ENCODE measurements at places on chromosomes 5 and 9. TPM values are rescaled to one million over a fixed set of nuclear protein-coding genes. Genes with fewer than 3 reads are reported as not detected.
A peak's percentile ranks its signal among the peaks of the same experiment; 100 is the strongest.

DNA sequence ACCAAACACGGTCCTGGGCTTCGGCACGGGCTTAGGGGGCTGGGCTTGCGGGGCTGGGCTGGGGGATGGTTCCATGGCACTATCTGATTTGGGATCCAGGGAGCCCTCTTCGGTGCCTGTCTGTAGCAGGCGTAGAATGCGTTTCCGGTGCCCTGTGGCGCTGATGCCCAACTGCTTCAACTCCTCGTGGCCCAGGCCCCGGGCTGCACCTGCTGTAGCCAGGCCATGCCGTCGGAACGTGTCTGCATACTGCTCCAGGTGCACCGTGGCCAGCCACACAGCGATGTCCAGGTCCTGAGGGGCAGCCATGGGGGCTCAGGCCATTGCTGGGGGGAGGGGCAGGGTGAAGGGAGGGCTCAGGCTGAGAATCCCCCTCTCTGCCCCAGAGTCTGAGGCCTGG lies 1.9 kb downstream of the ARAP3 start:
- no peak for DNase-seq

DNA sequence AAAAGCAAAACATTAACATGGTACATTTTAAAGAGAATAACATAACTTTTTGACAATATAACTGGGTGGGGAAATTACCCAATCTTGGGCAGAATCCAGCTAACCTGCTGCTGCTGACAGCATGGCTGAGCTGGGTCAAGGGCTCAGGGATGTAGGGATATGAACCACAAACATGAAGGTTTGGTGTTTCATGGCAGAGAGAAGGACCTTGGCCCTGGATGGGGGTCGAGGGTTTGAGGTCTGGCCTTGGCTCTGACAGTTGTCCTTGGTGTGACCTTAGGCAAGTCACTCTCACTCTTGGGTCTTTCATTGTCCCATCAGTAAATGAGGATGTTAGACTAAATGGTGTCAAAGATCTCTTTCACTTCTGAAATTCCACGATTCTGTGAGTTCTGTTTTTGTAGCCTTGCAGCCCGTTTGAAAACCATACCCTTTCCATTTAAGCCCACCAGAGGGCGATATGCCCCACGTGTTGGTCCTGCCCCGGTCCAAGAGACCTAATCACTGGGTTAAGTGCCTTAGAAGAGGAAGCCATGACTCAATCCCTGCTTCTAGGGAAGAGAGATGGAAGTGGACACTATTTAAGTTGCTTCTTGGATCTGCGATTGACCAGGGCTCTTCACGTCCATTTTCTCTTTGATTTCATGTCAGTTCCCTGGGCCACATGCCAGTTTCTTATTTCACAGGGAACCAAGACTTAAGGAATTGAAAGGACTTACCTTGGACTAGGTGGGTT lies 56.8 kb upstream of the TEX48 start:
- DNase-seq: no peak

DNA sequence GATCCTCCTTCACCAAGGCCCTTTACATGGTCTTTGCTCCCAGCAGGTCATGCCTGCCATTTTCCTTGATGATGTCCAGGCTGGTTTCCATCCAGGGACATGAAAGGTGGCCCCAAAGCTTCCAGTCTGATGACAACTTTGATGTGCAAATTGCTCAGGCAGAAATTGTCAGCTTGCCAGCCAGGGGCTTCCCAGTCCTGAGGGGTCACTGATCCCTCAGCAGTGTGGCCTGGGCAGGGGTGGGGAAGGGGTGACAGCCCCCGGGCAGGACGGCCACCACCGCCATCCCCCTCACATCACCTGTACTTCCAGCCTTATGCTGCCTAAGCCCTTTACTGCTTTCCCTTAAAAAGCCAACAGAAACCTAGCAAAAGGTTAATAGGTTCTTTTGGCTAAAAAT lies 96.3 kb downstream of the ANKRD33B start:
- no peak for DNase-seq

GRCh38 chr5:127400946-127401670 lies 110.5 kb downstream of the MEGF10 start:
- DNase-seq: no peak

DNA sequence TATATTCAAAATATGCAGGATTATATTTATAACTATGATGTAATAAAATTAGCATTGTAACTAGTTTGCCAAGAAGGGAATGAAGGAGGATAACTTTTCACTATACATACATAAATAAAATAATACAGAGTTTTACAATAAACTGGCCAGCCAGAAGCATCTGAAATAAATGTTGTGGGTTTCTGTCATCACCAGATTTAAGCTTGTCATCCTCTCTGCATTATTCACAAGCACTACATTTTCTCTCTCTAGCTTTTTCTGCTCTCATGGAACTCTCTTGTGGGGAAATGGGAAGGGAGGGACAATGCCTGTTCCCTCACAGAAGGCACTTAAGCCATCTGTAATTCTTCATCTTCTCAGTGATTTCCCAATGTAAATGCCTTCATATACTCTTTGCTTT lies 626.8 kb downstream of the SEMA5A start:
- DNase-seq: no peak

DNA sequence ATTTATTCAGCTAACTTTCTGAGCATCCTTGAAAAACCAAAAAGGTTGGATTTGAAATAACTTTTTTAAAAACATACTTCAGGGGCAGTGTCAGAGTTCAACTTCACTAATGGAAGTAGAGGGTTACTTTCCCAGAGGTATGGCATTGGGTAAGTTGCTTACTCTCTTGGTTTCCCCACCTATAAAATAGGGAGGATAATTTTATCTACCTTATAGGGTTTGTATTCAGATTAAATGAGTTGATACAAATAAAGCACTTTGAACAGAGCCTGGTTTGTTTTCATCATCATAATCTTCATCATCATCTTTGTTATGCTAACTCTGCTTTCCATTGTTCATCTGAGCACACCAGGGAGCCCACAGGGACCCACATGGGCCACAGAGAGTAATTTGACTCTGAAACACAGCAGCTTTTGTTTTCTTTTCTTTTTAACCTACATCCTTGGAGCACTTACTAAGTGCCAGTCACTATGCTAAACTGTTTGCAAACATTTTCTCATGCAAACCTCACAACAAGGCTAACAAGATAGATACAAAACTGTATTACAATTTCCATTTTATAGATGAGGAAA lies 179.1 kb upstream of the SLC24A2 start:
- DNase-seq: no peak

DNA sequence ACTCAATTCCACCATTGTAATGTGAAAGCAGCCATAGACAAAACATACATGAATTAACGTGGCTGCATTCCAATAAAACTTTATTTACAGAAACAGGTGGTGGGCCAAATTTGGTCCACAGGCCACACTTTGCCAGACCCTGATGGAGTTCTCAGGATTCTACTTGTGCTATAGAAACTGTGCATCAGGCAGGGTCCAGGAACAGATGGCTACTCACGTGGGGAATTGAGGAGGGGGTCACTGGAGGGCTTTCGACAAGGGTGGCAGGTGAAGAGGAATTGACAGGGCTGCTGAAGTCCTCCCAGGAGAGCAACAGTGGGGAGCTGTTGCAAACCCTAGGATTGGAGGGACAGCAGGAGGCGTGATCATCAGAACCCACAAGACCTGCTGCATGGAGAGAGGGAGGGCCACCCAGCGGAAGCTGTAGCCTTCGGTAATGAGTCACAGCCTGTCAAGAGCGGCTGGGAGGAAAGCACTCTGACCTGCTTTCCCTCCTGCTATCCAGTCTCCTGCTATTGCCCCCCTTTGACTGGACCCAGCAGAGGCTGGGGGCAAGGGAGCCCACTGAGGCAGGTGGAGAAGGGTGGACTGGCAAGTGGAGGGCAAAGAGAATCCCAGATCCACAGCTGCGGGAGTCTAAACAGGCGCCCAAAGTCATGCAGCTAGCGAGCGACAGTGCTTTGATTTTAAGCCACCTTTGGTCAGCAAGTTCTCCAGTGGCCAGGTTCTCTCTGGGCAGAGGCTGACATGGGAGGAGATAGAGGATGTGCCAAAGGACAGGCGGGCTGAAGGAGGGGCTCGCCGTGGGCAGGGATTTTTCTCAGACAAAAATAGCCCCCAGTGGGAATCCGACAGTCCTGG lies 138.3 kb upstream of the SMIM23 start:
- DNase-seq: peak; percentile 2

DNA sequence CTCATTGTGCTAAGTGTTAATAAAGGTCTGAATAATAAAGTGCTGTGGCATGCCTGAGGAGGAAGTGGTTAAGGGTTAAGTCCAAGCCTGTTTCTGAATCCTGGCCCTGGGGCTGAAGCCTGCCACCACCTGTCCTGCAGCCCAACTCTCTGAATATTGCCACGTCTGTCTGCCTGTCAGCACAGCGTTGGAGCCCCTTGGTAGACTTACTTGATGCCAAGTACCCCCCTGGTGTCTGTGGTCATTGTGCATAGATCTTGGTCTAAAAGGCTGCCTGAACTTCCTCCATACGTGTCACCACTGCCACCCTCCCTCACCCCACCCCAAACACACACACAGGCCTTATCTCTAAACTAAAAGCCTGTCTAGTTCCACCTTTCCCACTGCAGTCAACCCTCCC lies 35.4 kb upstream of the SLC2A8 start:
- DNase-seq: peak; percentile 38

- DNase-seq: no peak
These were observed 91.9 kb upstream of the SH3PXD2B start for GRCh38 chr5:172546196-172546595.

DNA sequence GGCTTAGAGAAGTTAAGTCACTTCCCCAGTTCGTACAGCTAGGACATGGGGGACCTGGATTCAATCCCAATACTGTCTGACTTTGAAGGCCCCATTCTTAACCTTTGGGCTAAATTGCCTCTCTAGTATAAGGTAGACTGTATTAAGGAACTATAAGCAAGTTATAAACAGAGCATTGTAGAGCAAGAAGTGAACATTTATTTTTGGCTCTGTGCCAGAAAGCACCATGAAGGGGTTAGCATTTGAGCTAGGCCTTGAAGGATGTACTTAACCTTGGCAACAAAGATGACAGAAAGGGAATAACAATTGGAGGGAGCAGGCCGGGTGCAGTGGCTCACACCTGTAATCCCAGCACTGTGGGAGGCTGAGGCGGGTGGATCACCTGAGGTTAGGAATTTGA lies 32.8 kb downstream of the GALNT10 start:
- DNase-seq: no peak

DNA sequence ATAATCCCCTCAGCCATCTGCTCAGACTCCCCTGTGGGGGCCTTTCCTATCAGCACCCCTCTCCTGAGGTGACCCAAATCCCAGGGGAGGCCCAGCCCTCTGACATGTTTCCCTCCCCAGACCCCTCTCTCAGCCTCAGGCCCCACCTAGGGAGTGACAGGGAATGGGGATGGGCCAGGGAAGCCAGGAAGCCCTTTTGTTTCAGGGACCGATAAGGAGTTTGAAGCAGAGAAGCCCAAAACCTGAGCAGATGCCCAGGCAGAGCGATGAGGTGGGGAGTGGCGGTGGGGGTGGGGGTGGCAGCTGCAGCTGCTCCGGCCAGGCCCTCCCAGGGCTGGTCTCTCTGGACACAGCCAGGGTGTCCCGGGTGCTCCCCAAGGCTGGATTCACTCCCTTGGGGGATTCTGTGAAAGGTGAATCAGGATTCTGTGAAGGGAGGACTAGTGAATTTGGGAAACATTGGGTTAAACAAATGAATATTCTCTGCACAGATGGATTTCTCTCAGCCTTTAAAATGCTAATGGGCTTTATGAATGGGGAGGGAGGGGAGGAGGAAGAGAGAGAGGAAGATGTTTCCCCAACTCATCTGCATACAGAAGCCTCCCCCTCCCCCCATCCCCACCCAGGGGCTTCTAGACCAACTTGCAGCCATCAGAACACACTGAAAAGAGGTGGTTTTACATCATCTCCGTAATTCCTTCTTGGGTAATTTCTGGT lies 17.4 kb downstream of the AKNA start:
- no peak for DNase-seq

DNA sequence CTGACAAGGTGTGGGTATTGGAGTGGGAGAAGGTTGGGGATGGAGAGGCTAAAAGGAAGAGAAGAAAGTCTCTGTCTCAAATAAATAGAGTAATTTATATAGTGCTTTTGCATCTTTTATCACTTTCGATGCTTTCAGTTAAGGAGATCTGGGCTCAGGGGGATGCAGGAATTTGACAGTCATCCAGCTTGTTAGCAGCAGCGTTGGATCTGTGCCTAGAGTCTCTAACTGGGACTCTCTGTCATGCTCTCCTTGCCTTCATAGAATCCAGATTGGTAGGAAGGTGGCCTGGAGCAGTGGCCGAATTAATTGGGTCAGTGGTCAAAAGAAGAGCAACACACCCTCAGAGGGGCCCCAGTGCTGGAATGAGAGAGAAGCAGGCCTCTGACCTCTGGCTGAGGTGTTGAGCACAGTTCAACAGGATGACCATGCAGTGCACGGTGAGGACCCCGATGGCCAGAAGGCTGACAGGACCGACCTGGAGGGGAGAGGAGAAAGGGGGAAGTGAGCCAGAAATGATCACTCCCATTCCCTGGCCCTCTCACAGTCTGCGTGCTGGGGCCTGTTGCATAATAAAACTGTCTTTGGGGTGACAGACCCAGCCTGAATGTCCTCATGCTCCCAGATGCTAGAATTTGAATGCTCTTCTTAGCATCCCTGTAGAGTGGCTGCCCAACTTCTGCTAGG lies 7.6 kb downstream of the SLC36A3 start:
- DNase-seq: no peak

DNA sequence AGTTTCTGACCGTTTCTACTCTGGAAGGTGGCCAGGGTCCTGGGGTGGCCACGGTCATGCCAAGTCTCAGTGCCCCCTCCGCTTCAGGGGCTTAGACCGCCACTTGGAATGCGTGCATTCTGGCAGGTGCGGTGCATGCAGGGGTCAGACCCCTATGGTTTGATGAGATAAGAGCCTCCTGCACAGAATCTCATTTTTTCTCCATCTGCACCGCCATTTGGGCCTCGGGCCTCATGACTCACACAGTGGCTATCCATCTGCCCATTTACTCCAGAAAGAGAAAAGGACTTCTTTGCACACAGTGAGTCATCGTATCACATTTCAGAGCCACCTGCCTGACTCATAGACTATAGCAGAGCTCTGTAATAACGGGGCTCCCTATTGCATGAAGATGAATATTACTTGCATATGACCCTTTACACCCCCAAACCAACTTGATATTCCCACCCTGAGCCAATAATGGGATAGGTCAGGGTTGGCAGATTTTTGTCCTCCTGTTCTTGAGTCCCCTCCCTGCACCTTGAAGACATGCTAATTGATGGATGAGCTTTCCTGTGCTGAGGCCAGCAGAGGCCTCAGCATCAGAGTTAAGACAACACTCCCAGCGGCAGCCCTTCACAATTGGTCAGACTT lies 157.4 kb downstream of the NR3C1 start:
- DNase-seq: peak; percentile 78

GRCh38 chr9:107312376-107313050 lies 29.4 kb downstream of the RAD23B start:
- DNase-seq: no peak

Gene SPATA31C1
- polyA plus RNA-seq: not detected

Gene SLC36A2
- polyA plus RNA-seq: not detected

Gene TLN1
- 98.3 TPM for polyA plus RNA-seq

Gene GRK6
- 38.5 TPM for polyA plus RNA-seq

All from keratinocyte (primary cell).